Ureter (tissue), 1 donor: ENCODE measurements at places on chromosomes 3 and 15. TPM values are rescaled to one million over a fixed set of nuclear protein-coding genes. Genes with fewer than 3 reads are reported as not detected.
A peak's percentile ranks its signal among the peaks of the same experiment; 100 is the strongest.

Gene TNIK
- total RNA-seq = 17.1 TPM

Gene RETNLB
- not detected for total RNA-seq

Gene CCR1
- 4.3 TPM for total RNA-seq

Gene ITIH4
- total RNA-seq = 37.1 TPM

DNA sequence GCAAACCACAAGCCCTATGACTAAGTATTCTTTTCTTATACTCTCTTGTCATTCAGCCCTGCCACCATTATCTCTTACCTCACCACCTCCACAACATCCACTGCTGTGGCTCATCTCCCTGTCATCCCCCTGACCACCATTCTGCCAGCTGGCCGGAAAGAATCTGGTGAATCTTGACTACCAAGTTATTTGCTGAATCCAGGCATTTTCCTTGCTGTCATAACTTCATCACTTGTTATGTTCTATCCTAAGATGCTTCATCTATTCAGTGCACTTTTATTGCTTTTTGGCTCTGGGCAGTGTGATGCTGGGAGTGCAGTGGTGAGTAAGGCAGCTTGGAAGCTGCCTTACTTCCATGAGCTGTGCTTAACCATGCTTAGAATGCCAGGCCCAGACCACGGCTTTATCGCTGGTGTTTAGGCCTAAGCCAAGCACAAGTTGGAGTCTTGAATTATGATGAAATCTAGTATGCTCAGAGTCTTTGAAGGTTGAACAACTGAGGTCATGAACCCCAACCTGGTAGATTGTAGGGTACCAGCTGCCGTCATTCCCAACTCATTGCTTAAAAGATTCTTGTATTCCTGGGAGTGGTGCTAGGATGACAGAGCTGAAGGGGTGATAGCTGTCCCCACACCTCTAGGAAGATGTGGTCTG lies 27.0 kb upstream of the APH1B start:
- no peak for DNase-seq

- no peak for DNase-seq
Observed at GRCh38 chr3:184029443-184029842, 2.1 kb upstream of the HTR3D start.

GRCh38 chr3:97656638-97657037 lies 107.9 kb upstream of the ARL6 start:
- DNase-seq = no peak

GRCh38 chr3:122198966-122199365 lies 15.5 kb downstream of the CASR start:
- DNase-seq = no peak

DNA sequence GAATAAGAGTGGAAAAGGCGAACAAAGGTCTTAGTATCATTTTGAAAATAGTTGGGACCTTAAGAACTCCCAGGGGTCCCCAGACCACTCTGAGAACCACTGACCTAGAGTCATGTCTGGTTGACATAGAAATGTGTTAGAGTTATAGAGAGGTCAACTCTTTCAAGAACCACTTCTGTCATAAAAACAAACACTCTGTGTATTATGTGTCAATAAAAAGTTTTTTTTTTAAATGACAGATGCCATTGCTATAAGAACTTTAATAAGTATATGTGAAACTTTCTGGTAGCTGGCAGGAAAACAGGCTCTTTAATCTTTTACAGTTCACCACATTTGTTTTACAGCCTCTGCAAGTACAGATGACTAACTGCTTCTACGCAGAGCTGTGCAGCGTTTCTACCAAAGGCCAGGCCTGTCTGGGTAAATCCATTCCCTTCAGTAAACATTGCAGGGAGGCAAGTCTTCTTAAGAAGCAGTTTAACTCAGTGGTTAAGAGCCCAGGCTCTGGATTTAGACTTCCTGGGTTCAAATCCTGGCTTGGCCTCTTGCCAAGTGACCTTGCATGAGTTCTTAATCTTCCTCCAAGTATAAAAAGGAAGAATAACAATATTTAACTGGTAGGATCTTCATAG lies 56.6 kb downstream of the RFTN1 start:
- DNase-seq = no peak

- no peak for DNase-seq
Observed at GRCh38 chr3:179958143-179958542, 78.6 kb downstream of the PEX5L start.

- no peak for DNase-seq
Observed at GRCh38 chr15:51735228-51736010, 2.0 kb downstream of the LYSMD2 start.

- DNase-seq = no peak
Observed at GRCh38 chr3:132661101-132661500, 972 bp downstream of the UBA5 start.

DNA sequence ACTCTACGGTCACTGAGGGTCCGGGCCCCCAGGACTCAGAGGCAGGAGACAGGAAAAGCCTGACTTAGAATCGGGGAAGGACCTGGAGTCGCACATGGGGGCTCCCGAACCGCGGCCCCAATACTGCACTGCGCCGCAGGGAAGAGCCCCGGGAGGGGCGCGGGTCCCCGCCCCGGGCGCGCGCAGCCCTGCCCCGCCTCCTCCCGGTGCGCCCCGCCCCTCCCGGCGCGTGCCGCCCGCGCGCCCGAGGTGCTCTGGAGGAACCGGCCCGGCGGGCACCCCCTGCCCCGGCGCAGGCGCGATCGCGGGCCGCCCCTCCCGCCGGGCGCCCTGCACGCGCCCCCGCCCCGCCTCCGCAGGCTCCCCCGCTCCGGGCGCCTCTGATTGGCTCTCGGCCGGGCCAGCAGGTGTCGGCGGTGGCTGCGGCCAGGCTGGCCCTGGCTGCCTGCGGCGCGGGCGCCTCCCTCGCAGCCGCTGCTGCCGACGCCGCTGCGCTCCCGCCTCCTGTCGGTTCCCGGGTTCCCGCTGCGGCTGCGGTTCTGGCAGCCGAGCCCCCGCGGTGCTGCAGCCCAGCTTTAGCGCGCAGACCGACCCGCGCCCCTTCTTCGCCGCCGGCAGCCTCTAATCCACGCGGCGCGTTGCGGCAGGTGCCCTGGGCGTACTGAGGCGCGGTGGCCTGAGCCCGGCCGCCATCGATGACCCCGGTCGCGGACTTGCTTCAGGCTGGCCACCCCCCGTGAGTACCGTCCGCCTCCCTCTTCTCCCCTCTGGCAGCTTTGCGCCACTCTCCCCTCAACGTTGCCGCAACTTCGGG lies at the start of gene MYRIP:
MYRIP (plus strand) TSS at position 429 of the 814 bp plus-strand sequence. CDS start 91,208 bp downstream, outside the sequence.
- peak; percentile 50 for DNase-seq

- no peak for DNase-seq
Observed at GRCh38 chr15:99344639-99345038, 93.4 kb downstream of the LRRC28 start.

GRCh38 chr3:128841926-128842920 lies 37.2 kb upstream of the ACAD9 start:
- no peak for DNase-seq

DNA sequence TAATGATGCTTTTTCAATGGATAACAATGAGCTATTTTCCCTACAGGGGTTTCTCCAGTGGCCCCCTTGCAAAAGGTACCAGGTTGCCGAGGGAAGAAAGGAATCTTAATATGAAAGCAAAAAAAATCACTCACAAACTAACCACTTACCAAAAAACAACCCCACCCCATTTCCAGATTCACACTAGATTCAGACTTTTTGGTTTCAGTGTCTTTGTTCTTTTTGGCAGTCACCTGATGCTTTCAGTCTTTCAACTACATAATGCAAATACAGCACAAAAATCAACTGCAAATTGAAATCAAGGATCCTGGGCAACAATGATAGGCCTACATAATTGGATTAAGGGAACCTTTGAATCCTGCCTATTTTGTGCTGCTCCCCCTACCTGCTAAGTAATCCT lies 71.1 kb upstream of the RAP2B start:
- DNase-seq = no peak

DNA sequence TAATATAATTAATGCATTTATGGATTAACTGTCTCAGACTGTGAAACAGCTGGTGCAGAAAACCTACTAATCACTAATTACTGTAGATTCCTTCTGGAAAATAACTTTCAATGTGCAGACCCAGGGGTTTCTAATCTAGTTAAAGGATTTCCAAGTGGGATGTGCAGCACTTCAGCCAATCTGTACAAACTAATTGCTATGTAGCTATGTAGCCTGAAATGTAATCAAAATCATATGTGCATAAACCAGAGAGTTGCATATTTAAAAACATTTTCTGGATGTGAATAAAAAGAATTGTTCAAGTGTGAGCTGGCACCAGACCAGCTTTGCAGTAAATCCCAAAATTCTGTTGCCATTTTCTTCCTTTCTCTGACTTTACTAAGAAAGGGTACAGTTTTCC lies 127.5 kb upstream of the CD96 start:
- DNase-seq = no peak

GRCh38 chr15:60865507-60865906 lies 363.6 kb downstream of the RORA start:
- DNase-seq = no peak
